Activated CD8-positive, alpha-beta T cell treated with anti-CD3 and anti-CD28 coated beads, Interleukin-2, amount 10 ng/mL, durations not matched to agents 7 days and 5 days (primary cell): ENCODE measurements at places on chromosomes 12 and 14. TPM values are rescaled to one million over a fixed set of nuclear protein-coding genes. Genes with fewer than 3 reads are reported as not detected.

Gene GPRC5D
- not detected for total RNA-seq

Gene RPL10L
- total RNA-seq: not detected

- no peaks in the 10 kb centered on the region for H3K27me3 ChIP-seq
- no peak overlapping the region for H3K4me3 ChIP-seq
- no peak for DNase-seq
- H3K4me1 ChIP-seq: no peaks in the 10 kb centered on the region
- H3K27ac ChIP-seq: no peak overlapping the region
- no peaks in the 10 kb centered on the region for H3K36me3 ChIP-seq
Measured at GRCh38 chr12:2248087-2248900, 195.5 kb downstream of the CACNA1C start.

DNA sequence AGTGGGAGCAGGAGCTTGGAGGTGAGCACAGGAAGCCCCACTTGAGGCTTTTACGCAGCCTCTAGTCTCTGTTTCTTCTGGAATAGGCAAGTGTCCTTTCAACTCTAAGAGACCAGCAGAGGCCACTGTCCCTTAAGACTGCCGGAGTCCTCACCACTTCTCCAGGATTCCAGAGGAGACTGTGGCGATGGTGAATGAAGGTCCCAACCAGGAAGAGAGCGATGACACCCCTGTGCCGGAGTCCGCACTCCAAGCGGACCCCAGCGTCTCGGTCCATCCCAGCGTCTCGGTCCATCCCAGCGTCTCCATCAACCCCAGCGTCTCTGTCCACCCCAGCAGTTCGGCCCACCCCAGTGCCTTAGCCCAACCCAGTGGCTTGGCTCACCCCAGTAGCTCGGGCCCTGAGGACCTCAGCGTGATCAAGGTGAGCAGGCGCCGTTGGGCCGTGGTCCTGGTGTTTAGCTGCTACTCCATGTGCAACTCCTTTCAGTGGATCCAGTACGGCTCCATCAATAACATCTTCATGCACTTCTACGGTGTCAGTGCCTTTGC is 442 bp downstream of the FLVCR2 start:
- peaks cover 5% of the 10 kb centered on the region for H3K27me3 ChIP-seq
- no peaks in the 10 kb centered on the region for H3K36me3 ChIP-seq
- no peak for DNase-seq
- H3K4me3 ChIP-seq: peak overlapping the region; percentile 77
- H3K4me1 ChIP-seq: peaks cover 18% of the 10 kb centered on the region

DNA sequence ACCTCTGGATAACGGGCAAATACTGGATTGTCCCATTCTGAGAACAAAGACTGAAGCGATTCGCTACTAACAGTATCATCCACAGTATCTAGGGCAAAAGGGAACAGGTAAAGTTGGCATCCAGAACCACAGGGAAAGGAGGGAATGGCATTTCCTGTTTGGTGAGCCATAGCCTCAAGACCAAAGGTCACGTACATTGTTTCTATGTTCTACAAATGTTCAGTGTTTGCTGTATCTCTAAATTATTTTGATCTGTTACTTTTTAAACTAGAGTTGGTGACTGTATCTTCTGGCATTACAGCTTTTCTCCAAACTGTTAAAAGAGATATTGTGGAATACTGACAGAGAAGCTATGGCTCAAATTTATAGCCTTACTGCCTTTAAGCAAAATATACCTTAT is 9.7 kb downstream of the MLH3 start:
- no peaks in the 10 kb centered on the region for H3K27me3 ChIP-seq
- H3K4me1 ChIP-seq: peaks cover 5% of the 10 kb centered on the region
- no peak overlapping the region for H3K4me3 ChIP-seq
- DNase-seq: no peak
- no peak overlapping the region for H3K27ac ChIP-seq
- peaks cover 11% of the 10 kb centered on the region for H3K36me3 ChIP-seq
